Naive thymus-derived CD4-positive, alpha-beta T cell (primary cell): ENCODE measurements at places on chromosomes 4 and X. TPM values are rescaled to one million over a fixed set of nuclear protein-coding genes. Genes with fewer than 3 reads are reported as not detected.
A peak's percentile ranks its signal among the peaks of the same experiment; 100 is the strongest.

GRCh38 chr4:80922941-80923340, 107.6 kb upstream of the BMP3 start:
- DNase-seq: no peak
- no peaks in the 10 kb centered on the region for H3K36me3 ChIP-seq
- no peak overlapping the region for H3K27ac ChIP-seq
- no peak overlapping the region for H3K4me3 ChIP-seq

DTHD1 gene
- not detected for polyA plus RNA-seq

SSX1 gene
- not detected for polyA plus RNA-seq

DNA sequence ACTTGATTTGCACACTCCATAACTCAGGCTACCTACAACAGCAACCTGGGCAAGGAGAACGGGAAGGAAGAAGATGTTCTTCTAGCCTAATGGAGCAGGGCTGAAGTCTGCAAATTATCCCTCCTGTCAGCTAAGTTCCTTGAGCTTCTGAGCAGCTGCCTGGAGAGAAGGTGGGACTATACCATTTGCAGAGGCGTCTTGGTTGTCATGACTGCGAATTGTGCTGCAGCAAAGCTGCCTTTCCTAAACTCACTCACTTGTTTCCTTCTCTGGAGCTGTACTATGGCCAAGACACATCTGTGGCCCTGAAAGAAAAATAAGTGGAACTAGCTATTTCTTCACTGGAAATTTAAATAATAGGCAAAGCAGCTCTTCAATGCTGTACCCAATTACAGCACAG, 682.4 kb upstream of the GRIA3 start:
- H3K27me3 ChIP-seq: no peaks in the 10 kb centered on the region
- H3K36me3 ChIP-seq: no peaks in the 10 kb centered on the region
- H3K4me1 ChIP-seq: no peaks in the 10 kb centered on the region
- H3K4me3 ChIP-seq: no peak overlapping the region

DNA sequence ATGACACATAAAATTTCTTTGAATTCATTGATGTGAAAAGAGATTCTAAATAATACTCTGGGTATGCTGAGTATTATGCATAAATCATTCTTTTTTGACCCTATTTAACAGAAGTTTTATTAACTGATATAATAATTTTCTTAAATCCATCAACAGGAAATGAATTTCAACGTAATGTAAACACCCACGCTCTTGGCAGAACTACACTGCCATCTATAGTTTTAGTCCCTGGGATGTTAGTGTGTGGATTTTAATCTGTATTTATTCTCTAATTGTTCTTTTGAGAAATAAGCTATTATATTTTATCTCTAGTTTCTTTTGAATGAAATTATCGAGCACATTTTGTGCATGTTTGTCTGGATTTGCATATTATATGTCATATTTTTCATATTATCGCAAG, 666.8 kb upstream of the NDST4 start:
- no peaks in the 10 kb centered on the region for H3K36me3 ChIP-seq
- no peak overlapping the region for H3K4me3 ChIP-seq
- H3K27ac ChIP-seq: no peak overlapping the region

PLP1 gene
- polyA plus RNA-seq: not detected

- H3K27me3 ChIP-seq: peaks cover 3% of the 10 kb centered on the region
- H3K4me1 ChIP-seq: no peaks in the 10 kb centered on the region
- H3K4me3 ChIP-seq: no peak overlapping the region
- no peaks in the 10 kb centered on the region for H3K36me3 ChIP-seq
- no peak overlapping the region for H3K27ac ChIP-seq
- no peak for DNase-seq
Observed at GRCh38 chrX:10600479-10600878, 19.9 kb downstream of the MID1 start.

DNA sequence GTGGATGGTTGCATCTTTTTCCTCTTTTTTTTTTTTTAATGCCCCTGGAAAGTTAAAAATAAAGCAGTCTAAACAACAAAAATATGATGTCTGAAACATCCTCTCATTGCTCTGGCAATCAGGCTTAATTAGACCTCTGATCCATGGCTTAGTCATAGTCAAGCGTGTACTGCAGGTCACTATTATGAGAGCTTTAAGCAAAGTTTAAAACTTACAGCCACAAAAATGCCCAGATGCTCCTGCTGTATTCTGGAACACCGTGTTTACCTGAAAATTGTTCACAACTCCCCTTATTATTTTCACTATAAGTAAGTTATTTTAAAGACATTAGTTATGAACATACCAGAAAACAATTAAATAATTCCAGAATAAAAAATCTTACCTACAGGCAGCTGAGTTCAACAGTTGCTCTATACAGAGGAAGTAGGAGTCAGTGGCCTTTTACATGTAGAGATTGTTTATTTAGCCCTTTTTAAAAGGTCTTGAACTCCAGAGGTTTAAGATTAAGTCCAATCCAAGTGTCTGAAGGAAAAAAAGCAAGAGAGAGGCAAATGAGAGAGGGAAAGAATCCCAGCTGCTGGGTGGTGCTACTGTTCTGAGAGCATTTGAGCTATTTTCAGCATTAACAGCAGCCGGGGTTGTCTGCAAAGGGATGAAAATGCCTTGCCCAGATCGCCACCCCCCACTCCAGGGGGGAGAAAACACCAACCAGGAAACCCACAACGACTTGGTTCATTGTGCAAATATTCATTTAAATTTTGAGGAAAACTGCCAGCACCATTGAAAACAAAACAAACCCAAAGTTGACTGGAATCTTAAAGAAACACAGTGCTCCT, 36.9 kb downstream of the SORBS2 start:
- H3K36me3 ChIP-seq: no peaks in the 10 kb centered on the region
- H3K27ac ChIP-seq: no peak overlapping the region
- DNase-seq: no peak
- no peak overlapping the region for H3K4me3 ChIP-seq

EGF gene
- polyA plus RNA-seq: not detected

GRCh38 chrX:129726307-129727111, 12.3 kb upstream of the XPNPEP2 start:
- peaks cover 17% of the 10 kb centered on the region for H3K4me1 ChIP-seq
- no peaks in the 10 kb centered on the region for H3K27me3 ChIP-seq
- no peak overlapping the region for H3K27ac ChIP-seq
- no peak for DNase-seq
- no peaks in the 10 kb centered on the region for H3K36me3 ChIP-seq

VSIG1 gene
- polyA plus RNA-seq: 13.0 TPM

UCP1 gene
- polyA plus RNA-seq: not detected

TMEM185A gene
- polyA plus RNA-seq: 16.7 TPM

DNA sequence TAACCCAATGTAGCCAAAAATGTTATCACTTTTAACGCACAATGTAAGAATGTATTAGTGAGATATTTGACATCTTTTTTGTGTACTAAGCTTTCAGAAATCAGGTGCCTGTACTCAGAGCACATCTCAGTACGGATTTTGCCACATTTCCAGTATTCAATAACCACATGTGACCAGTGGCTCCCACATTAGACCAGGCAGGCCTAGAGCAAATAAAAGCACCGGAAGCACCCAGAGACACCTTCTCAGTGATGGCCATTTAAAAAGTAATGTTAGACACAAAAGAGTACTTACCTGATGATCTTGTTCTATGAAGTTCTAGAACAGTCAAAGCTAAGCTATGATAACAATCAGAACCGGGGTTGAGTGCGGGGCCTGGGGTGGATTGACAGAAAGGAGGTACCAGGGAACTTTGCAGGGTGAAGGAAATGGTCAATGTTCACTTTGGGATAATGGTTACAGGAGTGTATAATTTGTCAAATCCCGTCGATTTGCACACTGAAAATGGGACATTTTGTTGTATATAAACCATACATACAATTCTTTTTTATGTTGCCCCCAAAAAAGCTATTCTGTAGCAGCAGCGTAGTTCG, 1.2 kb downstream of the CTPS2 start:
- H3K36me3 ChIP-seq: no peaks in the 10 kb centered on the region
- peak overlapping the region; percentile 60 for H3K4me3 ChIP-seq
- no peaks in the 10 kb centered on the region for H3K4me1 ChIP-seq
- H3K27me3 ChIP-seq: no peaks in the 10 kb centered on the region

DNA sequence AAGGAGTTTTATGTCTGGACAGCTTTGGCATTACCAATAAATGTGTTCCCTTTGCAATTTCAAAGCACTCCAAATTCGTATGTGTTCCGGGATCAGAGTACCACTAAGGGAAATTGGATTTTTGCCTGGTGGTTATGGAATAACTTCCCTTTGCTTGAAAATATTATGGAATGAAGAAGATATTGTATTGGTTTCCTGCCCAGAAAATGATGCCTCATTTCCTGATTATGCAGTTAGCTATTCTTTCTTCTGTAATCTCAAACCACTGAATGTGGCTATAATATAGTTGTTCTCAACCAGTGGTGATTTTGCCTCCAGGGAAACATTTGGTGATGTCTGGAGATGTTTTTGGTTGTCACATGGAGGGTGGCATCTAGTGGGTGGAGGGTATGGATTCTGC, 142.9 kb downstream of the PCDH7 start:
- H3K4me1 ChIP-seq: no peaks in the 10 kb centered on the region
- no peaks in the 10 kb centered on the region for H3K36me3 ChIP-seq
- H3K27ac ChIP-seq: no peak overlapping the region
- no peak for DNase-seq

DNA sequence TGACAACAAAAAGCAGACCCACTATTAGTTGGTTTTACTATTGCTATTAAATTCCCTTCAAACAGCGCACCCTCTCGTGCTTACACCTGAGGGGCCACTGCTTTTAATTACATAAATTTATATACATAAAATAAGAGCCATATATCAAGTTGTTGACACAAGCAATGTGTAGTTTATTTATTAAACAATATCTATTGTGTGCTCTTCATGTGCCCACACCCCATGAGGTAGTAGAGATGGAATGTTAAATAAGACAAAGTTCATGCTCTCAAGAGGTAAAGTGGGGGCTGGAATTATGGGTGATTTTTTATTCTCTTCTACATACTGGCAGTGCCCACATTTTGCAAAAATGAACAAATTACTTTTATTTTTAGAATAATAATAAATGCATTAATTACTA, 47.3 kb downstream of the KCNIP4 start:
- H3K36me3 ChIP-seq: no peaks in the 10 kb centered on the region
- no peaks in the 10 kb centered on the region for H3K4me1 ChIP-seq
- no peak for DNase-seq

DNA sequence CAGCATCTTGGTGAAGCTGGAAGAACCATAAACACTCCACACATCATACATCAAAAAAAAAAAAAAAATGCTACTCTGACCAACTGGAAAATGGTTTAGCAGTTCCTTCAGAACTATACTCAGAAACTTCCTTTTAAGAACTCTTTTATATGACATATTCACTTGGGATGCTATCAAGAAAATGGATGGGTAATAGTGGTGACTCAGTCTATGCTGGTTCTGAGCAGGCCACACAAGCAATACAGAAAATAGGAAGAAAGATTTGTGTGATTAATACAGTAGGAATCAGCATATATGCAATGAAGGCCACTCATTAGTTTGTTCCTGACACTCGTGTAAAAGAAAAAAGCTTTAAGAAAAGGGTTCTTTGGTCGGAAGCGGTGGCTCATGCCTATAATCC, 123.5 kb upstream of the FAT4 start:
- H3K4me1 ChIP-seq: no peaks in the 10 kb centered on the region
- no peak overlapping the region for H3K4me3 ChIP-seq
- no peak for DNase-seq
- no peaks in the 10 kb centered on the region for H3K36me3 ChIP-seq

DNA sequence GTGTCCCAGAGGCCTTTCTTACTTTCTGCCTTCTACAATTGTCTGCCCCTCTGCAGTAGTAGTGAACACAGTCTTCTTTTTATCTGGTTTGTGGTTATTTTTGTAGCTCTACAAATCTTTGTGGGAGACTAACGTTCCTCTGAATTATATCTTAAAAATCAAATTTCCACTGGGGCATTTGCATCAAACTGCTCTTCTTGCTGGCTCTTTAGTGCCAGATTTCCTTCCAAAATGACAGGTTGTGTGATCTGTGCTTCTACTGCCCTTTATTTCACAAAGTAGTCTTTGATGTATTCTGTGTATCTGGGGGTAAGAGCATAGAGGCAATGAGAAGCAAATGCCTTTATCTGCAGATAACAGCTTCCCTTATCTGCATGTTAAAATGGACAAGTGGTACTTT, 34.5 kb downstream of the TSPAN7 start:
- H3K4me1 ChIP-seq: no peaks in the 10 kb centered on the region
- H3K4me3 ChIP-seq: no peak overlapping the region
- H3K27ac ChIP-seq: no peak overlapping the region
- no peaks in the 10 kb centered on the region for H3K36me3 ChIP-seq
- no peak for DNase-seq

DNA sequence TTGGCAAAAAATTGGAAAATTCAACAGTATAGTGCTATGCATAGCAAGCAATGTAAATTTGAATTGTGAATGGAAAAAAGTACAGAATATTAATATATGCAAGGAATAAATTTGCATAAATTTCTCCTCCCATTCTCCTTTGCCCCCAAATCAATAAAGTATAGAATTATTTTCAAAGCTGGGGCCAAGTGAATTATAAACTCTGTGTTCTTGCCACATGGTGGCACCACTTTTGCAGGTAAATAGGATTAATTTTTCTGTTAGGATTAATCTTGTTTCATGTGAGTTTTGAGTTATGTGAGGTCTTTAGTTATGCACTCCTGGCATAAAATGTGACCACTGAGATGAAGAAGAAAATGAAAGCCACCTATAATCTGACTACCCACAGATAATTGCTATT, 19.9 kb downstream of the COPS4 start:
- H3K4me1 ChIP-seq: no peaks in the 10 kb centered on the region
- H3K36me3 ChIP-seq: peaks cover 49% of the 10 kb centered on the region
- peak; percentile 34 for DNase-seq
- no peak overlapping the region for H3K27ac ChIP-seq

GRCh38 chr4:69999420-69999819, 3.7 kb downstream of the STATH start:
- H3K4me3 ChIP-seq: no peak overlapping the region
- H3K27me3 ChIP-seq: no peaks in the 10 kb centered on the region
- H3K4me1 ChIP-seq: no peaks in the 10 kb centered on the region

- no peak for DNase-seq
- no peaks in the 10 kb centered on the region for H3K27me3 ChIP-seq
- H3K36me3 ChIP-seq: no peaks in the 10 kb centered on the region
- no peak overlapping the region for H3K4me3 ChIP-seq
Observed at GRCh38 chr4:174256277-174256713, 27.2 kb downstream of the FBXO8 start.
